ENCODE measurements at places on chromosomes 3 and 15. TPM values are rescaled to one million over a fixed set of nuclear protein-coding genes. Genes with fewer than 3 reads are reported as not detected.
A peak's percentile ranks its signal among the peaks of the same experiment; 100 is the strongest.

DNA sequence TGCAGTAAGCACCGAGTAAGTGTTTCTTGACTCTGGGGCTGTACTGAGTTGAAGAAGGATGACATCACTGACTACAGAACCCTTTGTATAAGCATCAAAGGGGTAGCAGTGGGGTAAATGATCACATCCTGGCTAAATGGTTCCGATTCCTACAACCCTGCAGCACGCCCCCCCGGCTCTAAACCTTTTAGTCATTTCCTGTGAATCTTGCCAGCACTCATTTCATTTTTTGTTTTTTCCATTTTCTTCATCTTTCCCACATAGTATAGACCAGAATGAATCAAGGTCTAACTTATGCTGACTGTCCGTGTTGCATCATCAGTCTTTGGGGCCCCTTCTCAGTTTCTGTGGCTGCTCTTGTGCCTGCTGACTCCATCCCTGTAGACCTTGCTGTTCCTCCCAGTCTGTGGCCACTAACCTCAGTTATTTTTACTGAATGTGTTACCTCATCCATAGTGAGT lies 383.1 kb upstream of the TPRG1 start:
- peak overlapping the region; percentile 39 for H3K27ac ChIP-seq
- H3K4me1 ChIP-seq: peaks cover 5% of the 10 kb centered on the region
- no peak overlapping the region for H3K4me3 ChIP-seq
- H3K36me3 ChIP-seq: no peaks in the 10 kb centered on the region
- H3K27me3 ChIP-seq: no peaks in the 10 kb centered on the region
- DNase-seq: no peak

DNA sequence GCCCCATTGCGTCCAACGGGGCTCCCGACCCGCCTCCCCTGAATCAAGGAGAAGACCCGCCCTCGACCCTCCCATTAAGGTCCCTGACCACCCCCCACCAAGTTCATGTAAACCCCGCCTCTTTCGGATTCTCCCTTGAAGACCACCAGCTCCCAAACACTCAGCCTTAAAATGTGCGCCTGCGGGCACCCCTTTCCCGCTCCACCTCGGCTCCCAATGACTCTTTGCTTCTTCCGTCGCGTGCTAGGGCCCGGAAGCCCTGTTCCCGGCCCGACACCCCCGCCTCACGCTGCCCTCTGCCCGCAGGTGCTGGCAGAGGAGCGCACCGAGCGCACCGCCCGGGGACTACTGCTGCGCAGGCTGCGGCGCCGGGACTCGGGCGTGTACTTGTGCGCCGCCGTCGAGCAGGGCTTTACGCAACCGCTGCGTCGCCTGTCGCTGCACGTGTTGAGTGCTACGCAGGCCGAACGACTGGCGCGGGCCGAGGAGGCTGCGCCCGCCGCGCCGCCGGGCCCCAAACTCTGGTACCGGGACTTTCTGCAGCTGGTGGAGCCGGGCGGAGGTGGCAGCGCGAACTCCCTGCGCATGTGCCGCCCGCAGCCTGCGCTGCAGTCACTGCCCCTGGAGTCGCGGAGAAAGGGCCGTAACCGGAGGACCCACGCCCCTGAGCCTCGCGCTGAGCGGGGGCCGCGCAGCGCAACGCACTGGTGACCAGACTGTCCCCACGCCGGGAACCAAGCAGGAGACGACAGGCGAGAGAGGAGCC lies 2.7 kb upstream of the LSMEM2 start:
- H3K27ac ChIP-seq: no peak overlapping the region
- H3K4me3 ChIP-seq: no peak overlapping the region
- peaks cover 50% of the 10 kb centered on the region for H3K4me1 ChIP-seq
- H3K36me3 ChIP-seq: peaks cover 24% of the 10 kb centered on the region
- H3K27me3 ChIP-seq: peaks cover 6% of the 10 kb centered on the region
- DNase-seq: no peak

DNA sequence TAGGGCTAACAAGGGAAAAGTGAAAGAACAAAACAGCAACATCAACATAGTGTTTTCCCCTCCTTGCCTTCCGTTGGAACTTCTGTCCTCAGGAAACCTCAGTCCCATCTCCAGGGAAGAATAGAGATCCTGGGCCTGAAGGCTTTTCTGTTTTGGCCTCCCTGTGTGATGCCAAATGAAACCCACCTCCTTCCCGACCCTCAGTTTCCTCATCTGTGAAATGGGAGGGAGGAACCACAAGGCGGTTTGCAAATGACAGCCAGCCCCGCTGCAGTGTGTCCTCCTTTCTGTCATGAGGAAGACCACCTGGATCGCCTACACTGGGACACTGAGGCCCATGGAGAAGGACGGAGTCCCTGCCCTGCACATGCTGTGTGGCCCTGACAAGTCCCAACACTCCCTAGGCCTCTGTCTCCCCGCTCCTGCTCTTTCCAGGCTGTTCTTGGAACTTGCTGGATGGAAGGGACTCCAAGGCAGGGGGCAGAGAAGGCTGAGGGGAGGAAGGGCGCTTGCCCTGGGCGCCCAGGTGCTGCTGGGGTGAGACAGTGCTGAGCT lies 28.5 kb upstream of the FBLN2 start:
- DNase-seq: no peak
- no peak overlapping the region for H3K4me3 ChIP-seq
- no peaks in the 10 kb centered on the region for H3K36me3 ChIP-seq
- H3K27ac ChIP-seq: no peak overlapping the region
- H3K27me3 ChIP-seq: no peaks in the 10 kb centered on the region

- no peak overlapping the region for H3K4me3 ChIP-seq
- H3K4me1 ChIP-seq: no peaks in the 10 kb centered on the region
- H3K27ac ChIP-seq: no peak overlapping the region
- H3K36me3 ChIP-seq: no peaks in the 10 kb centered on the region
- no peaks in the 10 kb centered on the region for H3K27me3 ChIP-seq
- no peak for DNase-seq
Measured at GRCh38 chr3:100419406-100419805, 18.1 kb downstream of the LNP1 start.

- no peak overlapping the region for H3K27ac ChIP-seq
- DNase-seq: no peak
- H3K36me3 ChIP-seq: no peaks in the 10 kb centered on the region
- H3K27me3 ChIP-seq: no peaks in the 10 kb centered on the region
- no peaks in the 10 kb centered on the region for H3K4me1 ChIP-seq
- H3K4me3 ChIP-seq: no peak overlapping the region
Measured at GRCh38 chr3:110646496-110646895, 425.1 kb upstream of the NECTIN3 start.

Gene GOLGA8S
- total RNA-seq: not detected

Gene AGBL1
- total RNA-seq: not detected
